Activated gamma-delta T cell treated with anti-CD3 and anti-CD28 coated beads, Interleukin-2, amount 50 U/mL, for 16 hours (primary cell): ENCODE measurements at places on chromosomes 4 and X.

DNA sequence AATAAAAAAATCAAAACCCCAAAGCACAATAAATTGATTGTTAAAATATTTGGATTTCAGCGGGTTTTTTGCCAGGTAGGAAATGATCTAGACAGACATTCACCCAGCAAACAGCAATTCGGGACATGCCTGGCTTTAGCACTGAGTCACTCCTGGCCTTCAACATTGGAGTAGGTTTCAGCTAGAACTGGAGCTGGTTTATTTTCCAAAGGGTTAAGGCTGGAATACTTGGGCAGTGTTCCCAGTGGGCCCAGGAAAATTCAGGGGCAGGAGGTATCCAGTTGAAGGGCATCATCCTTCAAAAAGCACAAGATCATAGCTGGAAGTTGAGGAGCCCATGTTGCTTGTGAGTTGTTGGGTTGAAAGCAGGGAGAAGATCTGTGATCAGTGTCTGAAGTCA lies 41.0 kb downstream of the TXLNG start:
- DNase-seq, result no peak

- DNase-seq, result no peak
Measured at GRCh38 chrX:100681599-100681998, 37.6 kb downstream of the SRPX2 start.

GRCh38 chr4:183149616-183150539 lies 50.8 kb downstream of the WWC2 start:
- no peak for DNase-seq

- DNase-seq, result peak; percentile 7
Measured at GRCh38 chr4:4386736-4387392, at the start of gene NSG1. NSG1 (plus strand) TSS chr4:4387102; CDS start chr4:4387630, 528 bp downstream.

GRCh38 chrX:82081027-82081426 lies 879.1 kb downstream of the SH3BGRL start:
- DNase-seq, result no peak

DNA sequence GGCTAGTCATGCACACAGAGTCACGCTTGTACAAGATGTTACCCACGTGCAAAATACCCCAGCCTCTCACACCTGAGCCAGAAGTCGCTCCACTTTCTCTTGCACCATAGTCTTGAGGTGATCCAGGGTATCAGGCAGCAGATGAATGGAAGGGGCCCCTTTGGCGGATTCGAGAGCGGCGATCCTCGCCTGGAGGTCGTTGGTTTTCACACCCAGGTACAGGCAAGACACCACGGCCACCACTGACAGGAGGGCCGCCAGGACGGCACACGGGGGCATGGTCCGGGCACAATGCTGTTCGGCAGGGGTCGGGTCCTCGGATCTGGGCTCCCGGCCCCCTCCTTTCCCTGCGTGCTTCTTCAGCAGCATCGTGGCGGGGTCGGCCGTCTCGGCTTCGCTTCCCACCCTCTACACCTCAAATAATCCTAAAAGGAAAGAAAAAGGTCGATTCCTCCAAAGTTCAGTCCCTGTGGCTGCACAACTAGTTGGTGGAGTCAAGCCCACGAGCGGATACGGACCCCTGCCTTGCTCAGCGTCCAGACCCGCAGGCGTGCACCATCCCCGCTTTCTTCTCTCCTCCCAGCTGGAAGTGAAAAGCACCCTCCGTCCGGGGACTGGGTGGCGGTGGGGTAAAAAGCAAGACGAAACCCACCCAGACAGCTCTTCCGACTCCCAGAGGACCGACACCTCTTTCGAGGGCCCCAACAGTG lies 652 bp downstream of the COL25A1 start:
- no peak for DNase-seq

- no peak for DNase-seq
Measured at GRCh38 chr4:1767770-1768366, 25.2 kb upstream of the FGFR3 start.

GRCh38 chrX:96924581-96924980 lies 40.9 kb downstream of the RPA4 start:
- no peak for DNase-seq

- no peak for DNase-seq
Measured at GRCh38 chr4:88442689-88443191, 14.2 kb upstream of the HERC5 start.

DNA sequence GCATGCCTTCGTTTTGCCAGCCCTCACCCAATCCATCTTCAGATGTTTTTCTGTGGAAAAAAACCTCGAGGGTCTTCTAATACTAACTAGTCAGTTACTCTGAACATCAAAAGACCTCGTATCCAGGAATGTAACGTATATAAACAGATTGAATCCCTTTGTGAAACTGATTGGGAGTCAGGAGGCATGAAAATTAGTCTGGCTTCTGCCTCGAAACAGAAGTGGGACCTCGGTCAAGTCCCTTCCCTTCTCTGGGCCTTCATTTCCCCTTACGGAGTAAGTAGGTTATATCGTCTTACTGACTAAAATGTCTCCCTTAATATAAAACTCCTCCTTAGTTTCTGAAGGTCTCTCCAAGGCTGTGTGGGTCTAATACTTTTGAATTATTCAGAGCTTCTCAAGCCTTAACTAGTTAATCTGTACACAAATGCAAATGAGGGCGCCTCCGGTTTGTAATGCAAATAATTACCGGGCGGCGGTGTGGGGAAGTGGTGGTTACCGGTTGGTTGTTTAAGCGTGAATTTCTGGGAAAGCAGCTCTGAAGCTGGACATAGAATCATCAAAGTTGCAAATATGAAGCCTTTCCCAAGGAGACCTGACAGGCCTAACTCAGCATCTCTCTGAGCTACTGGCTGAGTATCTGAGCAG lies 11.4 kb upstream of the NKRF start:
- no peak for DNase-seq

DNA sequence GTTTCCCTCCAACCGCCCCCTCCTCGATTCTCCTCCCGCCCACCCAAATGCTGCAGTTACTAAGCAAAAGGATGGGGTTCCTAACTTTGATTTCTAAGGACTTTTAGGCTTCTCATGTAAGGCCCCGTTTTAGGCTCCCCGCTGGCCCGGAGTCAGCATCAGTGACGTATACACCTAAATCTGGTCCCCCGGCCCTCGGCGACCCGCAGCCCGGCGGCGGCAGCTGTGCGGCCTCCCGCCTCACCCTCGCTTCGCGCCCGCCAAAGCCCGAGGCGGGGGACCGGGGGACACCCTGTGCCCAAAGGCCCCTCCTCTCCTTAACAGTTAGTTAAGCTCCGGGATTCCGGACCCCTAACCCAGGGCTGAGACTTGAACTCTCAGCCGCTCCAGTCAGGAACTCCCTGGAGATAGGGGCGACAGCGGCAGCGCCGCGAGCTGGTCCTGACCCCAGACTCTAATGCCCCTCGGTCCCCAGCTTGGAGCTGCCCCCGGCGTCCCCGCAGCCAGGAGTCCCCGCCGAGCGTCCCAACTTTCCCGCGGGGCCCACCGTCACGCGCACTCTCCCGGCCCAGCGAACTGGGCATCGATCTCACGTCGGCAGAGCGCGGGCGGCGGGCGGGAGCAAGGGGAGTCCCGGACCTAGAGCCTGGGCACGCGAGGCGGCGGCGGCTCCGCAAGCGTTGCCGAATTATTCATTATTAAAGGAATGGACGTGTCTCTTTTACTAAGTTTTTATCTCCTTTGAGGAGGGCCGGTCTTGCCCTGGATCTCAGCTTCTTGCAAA lies 1.5 kb upstream of the NR3C2 start:
- peak; percentile 13 for DNase-seq

DNA sequence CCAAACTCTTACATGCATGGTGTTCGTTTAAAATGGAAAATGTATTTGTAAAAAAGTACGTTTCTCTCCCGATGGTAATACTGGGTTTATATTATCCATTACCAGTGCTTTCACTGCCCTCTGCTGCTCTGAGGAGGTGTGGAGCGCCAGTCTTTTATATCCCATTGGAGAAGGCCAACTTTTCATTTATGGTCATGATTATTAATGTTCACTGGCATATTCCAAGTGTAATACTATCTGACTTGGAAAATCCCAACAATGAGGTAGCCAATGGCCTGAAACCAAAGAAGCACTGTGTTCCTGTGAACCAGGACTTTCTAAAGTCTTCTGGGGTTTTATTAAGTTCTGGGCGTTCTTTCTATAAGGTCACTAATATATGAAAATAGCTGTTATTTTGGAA lies 80.7 kb downstream of the SYNPO2 start:
- no peak for DNase-seq

DNA sequence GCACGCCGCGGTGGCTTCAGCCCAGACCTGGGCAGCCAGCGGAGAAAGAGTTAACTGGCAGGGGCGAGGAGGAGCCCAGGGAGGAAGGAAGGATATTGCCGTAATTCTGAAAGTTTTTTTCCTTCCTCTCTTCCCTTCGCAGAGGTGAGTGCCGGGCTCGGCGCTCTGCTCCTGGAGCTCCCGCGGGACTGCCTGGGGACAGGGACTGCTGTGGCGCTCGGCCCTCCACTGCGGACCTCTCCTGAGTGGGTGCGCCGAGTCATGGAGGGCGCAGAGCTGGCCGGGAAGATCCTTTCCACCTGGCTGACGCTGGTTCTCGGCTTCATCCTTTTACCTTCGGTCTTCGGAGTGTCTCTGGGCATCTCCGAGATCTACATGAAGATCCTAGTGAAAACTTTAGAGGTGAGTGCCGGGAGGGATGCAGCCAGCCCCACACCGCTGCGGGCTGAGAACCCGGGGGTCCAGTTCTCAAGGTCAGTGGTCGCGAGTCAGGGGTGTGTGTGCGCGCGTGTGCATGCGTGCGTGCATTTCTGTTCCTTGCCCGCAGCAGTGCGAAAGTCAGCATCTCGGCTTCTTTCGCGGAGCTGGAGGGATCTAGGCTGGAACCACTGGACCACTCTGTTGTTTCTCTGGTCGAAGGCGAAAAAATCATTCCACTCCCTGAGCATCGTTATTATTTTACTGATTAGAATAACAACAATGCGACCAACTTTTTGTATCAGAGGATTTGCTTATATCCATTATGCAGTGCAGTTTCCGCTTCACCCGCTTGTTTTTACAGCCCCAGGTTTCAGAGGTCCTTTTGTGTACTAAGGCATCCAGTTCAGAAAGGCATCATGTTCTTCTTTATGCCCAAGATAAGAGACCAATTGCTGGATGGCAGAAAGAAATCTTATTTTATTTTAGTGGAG lies 709 bp downstream of the GPAT3 start:
- no peak for DNase-seq

GRCh38 chrX:107684956-107685385 lies 56.7 kb downstream of the PRPS1 start:
- DNase-seq, result no peak

DNA sequence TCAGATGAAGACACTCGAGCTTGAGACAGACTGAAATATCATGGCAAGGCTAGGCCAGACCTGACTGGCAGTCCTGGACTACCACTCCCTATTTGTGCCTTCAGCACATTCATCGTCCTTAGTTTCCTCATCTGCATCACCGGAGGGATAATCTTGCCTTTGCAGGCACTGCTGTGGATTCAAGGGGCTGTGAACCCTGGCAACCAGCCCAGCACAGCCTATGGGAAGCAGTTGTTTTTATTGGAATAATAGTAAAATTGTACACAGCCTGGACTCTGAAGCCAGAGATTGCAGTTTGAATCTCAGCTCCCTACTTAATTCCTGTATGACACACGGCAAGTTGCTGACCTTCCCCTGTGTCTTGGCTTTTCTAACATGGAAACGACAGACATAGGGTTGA lies 161.0 kb downstream of the NSUN7 start:
- DNase-seq, result no peak

GRCh38 chr4:3775005-3775404 lies 8.8 kb downstream of the ADRA2C start:
- DNase-seq, result no peak

DNA sequence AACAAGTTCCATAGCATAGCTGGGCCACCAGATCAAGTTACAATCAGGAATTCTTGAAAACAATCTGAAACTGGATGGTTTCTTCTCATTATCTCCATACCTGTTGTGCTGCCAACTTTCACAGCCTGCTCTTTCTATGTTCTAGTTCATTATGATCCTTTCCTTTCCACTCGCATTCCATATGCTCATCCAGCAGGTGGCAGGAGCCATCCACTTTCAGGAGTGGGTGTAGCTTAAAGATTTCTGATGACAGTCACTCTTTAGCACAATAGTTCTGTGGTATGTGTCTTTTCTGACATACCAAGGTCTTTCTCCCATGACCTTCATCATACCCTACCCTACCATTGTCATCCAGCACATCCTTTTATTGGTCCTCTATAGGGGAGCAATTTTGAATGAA lies 46.4 kb downstream of the PAGE2 start:
- DNase-seq, result no peak

GRCh38 chrX:112753116-112753515 lies 73.4 kb upstream of the LHFPL1 start:
- DNase-seq, result no peak

DNA sequence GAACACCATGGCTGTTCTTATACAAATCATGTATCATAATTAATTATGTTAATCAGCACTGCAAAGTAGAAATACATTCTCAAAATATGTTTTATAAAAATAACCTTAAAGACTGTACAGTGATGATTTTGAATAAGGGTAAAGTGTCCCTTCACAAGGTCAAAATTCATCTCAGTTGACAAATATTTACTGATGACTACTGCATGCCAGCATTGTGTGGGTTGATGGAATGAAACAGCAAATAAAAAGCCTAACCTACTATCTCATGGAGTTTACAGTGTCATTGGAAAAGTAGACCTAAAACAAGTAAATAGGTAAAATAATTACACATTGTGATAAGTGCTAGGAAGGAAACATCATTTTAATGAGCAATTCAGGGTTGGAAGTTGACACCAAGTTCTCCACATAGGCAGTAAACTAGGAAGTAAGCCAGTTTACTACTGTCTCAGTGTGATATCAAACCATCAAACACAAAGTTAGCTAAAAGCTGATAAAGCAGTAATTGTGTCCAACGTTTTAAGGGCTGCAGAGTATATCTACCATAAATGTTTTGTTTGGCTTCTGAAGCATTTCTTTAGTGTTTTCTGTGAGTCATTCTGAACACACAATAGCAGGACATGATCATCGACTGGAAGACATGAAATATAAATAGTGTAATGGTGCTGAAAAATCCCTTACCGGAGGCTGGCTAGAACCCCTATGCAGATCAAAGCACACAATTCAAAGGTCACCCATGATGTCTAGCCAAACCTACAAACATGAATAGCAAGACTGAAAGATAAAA lies 221.8 kb downstream of the DACH2 start:
- DNase-seq, result no peak

- no peak for DNase-seq
Measured at GRCh38 chr4:153790962-153791551, 2.2 kb upstream of the SFRP2 start.

DNA sequence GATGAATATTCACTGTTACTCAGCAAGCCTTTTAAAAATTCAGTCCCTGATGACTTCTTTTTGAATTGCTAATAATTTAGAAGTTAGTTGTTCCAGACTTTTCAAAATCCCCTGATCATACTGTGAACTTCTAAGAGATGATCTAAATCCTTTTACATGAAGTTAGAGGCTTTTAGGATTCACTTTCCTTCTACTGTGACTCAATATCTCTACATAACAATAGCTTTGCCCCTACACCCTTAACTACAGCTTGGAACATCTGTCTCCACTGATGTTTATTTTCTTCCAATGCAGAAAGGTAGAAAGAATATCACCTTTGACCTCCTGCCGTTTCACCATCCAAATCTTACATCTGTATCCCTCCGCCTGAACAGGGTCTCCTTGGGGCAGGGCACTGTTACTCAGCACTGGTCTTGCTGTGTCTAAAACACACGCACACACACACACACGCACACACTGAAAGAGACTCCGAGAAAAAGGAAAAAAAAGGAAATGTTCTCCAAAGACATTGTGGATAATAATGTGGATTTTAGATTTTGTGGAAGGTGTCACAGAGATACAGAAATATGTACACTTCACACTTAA lies 111.6 kb upstream of the GPRIN3 start:
- no peak for DNase-seq

- no peak for DNase-seq
Measured at GRCh38 chr4:143699331-143700045, 987 bp downstream of the FREM3 start.
